ENCODE measurements at places on chromosomes 5 and 9.

GRCh38 chr5:165497707-165498106, 1992.3 kb downstream of the MAT2B start:
- no peak for DNase-seq

- no peak for DNase-seq
Measured at GRCh38 chr5:14445013-14445412, 136.6 kb upstream of the OTULINL start.

GRCh38 chr5:176133289-176133870, 104.8 kb upstream of the SIMC1 start:
- DNase-seq, result no peak

DNA sequence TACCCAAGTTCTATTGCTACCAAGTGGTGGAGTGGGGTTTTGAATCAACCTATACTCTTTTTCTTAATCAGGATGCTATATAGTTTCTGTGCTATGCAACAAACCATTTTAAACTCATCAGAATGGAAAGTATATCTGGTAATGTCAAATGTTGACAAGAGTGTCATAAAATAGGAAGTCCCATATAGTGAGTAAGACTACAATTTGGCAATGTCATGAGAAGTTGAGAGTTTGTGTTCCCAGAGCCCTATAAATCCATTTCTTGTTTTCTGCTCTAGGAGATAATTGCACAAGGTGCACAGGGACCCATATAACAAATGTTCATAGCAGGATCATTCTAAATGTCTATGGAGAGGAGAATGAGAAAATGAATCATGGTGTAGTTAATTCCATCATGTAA, 109.8 kb upstream of the TXNDC8 start:
- DNase-seq, result no peak

- DNase-seq, result no peak
Measured at GRCh38 chr5:137700282-137700680, 35.6 kb downstream of the KLHL3 start.

- DNase-seq, result no peak
Measured at GRCh38 chr5:62333250-62333794, 27.3 kb downstream of the KIF2A start.

DNA sequence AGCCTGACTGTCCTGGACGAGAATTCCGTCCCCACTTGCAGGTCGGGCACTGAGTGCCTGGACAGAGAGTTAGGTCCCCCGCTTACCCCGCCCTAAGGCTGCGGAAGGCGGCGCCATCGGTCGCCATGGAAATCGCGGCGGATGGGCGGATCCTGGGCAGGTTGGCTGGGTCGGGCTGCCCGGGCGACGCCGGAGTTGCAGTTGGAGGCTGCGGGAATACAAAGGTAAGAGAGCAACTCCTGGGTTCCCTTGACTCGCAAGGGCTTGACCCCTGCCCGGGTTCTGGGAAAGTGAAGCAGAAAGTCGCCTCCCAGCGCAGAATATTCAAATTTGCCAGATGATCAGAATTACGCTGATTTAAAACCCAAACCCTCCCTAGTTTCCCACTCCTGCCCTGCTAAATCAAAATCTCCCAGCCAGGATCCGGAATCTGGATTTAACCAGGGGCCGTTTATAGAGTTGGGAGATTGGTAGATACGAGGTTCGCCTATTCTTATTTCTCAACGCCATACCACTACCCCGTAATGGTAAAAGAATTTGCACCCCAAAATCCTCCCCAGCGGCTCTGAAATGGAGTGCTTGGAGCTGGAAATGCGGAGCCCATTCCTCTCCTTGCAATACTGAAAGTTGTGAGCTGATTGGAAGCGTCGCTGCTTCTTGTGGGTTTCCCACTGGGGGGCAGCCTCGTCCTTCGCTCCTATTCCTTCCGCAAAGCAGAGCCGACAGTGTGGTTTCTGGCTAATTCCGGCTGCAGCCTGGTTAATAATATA, 156.4 kb upstream of the RASEF start:
- no peak for DNase-seq

DNA sequence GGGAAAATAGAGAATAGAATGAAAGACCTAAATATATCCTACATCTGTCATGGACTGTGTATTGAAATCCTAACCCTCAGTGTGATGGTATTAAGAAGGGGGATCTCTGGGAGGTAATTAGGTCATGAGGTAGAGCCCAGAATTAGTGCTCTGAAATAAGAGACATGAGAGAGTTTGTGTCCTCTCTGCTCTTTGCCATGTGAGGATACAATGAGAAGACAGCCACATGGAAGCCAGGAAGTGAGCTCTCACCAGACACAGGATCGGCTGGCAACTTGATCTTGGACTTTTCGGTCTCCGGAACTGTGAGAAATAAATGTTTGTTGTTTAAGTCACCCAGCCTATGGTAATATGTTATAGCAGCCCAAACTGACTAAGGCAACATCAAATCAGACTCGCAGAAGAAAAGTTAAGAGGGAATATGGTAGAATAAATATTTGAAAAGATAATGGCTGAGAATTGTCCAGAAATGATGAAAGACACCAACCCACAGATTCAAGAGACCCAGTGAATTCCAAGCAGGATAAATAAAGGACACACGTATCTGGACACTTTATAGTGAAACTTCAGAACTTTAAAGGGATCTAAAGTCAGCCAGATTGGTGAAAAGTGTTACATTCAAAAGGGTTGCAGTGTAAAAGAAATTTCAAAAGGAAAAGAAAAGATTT, 12.7 kb upstream of the SLC36A1 start:
- DNase-seq, result no peak

GRCh38 chr5:36607838-36608783, 1.7 kb downstream of the SLC1A3 start:
- no peak for DNase-seq

GRCh38 chr9:32867601-32868204, 84.4 kb downstream of the TMEM215 start:
- no peak for DNase-seq

DNA sequence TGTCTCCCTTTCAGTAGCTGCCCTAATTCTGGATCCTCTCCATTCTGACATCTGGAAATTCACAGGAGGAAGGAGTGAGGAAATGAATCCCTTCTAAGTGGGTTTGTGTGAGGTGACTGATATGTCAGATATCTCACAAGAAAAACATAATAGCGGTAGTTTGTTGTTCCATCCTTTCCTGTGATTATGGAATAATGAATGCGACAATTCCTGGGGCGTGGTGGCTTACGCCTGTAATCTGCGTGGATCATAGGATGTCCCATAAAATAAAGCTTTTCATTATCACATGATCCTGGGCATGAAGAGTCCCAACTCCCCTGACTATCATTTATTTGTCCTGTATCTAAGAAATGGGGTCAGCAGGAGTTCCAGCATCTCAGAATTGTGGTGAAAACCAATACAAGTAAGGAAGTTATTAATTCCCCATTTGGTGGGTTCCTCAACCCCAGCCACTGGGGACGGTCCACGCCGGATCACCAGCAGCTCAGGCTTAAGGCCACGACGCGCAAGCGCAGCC, 375 bp upstream of the C5orf24 start:
- no peak for DNase-seq

GRCh38 chr5:179730852-179731251, 1.8 kb upstream of the MAML1 start:
- no peak for DNase-seq

DNA sequence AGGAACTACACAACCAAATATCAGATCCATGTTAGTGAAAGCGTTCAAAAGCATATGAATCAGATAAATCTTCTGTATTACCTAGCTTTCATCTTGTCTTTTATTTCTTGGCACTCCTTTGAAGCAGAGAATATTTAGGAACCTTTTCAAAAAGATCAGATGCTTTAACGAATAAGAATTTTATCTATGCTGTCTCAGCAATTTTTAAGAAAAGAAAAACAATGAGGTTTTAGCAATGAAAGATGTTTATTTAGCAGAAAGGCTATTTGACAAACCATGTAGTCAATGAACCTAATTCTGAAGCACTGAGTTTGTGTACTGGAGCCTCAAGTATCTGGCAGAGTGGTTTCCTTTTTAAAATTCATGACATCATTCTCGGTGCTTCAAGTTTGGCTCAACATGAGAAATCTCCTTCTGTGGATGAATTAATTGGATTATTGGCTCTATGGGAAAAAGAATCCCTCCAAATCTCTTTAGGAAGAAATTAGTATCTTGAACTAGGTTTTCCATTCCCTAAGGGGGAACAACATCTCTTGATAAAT, 534.7 kb downstream of the CAAP1 start:
- no peak for DNase-seq

DNA sequence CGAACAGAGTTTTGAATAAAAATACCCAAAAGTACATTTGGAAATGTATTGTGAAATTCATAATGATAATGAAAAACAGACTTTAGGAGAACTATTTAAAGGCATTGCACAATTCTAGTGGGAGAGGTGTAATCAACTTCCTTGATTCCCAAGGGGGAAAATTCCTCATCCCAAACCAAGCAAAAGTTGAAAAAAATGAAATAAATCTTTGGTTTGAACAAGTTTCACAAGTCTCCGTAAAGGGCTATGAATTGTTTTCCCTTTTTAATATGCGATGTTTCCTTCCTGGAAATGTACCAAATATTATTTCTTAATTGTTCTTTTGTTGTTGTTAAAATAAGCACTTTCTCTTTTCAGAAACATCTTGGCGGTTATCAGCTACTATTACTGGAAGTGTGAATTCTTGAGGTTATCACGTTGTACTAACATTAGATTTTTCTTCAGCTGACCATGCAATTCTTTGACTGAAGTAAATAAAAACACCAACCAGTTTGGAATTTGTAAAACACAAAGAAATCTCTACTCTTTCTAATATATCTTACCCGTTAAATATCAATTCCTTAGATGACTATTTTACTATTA, 59.3 kb downstream of the SVEP1 start:
- DNase-seq, result no peak

- no peak for DNase-seq
Measured at GRCh38 chr5:139684881-139685749, 37.0 kb downstream of the CXXC5 start.

DNA sequence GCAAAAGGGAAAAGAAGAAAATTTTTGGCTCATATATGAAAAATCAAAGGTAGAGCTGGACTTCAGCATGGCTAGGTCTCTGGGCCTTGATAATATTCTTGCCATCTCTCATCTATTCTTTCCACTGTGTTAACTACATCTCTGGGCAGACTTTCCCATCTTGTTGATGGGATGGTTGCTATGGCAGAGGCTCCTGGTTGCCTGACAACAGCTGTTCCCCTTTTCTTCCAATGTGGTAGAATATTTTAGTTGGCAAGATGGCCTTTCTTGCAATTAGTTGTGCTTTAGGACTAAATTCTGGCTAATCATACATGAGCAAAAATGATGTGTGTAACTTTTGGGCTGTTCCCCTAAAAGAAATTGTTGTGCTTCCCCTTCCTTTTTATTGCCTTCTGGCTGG, 40.2 kb upstream of the ARAP3 start:
- no peak for DNase-seq

DNA sequence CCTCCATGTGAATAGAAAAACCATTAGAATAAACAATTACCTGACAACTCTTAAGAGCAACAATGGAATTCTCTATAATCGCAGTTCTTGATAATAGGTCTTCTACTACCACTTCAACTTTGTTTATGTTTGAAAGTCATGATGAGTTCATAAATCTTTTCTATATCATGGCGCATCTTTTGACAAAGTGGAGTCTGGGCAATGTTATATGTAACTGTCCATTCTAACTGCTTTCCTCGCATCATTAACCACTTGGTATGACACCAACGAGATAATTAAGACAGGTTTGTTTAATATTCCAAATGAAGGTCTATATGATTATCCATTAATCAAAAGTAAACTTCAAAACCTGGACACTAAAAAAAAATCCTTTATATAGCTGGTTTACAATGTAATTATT, 272.0 kb downstream of the DENND1A start:
- no peak for DNase-seq

DNA sequence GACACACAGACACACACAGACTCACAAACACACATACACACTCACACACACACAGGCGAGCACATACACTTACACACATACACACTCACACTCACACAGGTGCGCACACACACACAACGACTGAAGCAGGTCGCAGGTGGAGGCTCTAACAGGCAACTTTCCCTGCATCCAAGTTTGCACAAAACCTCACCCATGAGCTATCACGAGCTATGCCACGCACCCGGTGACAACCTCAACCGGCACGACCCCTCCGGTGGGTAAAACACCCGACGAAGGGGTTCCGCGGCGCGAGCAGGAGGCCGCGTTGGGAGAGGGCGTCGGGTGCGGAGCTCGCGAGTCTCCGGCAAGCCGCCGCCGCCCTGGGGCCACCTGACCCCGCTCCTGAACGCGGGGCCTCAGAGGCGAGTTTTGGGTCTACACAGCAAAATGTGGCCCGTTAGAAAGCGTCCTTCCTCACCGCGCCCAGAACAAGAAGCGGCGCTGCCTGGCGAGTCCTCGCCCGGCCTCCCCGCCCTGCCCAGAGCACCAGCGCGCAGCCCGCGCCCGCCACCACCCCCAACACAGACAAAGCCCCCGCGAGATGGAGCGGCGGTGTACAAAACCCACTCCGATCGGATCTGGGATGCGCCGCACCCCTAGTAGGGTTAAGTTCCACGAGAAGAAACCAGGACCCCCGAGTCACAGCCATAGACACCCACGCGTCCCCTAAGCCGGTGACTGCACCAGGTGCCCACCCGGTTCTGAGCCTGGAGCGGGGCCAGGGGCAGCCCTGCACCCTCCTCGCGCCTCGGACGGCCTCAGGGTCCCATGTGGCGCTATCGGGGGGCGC, 665 bp downstream of the SLC6A3 start:
- DNase-seq, result no peak

DNA sequence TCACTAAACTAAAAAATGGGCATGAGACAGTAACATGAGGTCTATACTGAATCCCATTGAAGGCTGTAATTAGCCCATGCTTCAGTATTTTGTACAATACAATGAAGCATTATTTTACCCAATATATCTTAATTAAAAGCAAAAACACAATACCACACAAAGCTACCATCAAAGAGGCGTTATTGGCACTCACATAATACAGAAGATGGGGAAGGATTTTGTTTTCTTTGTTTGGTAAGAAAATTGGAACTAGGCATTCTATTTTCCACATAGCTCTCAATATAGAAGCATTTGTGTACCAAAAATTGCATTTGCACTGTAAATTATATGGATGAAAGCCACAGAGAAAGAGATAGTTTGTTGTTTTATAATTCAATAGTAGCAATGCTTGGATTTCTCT, 761.0 kb downstream of the EFNA5 start:
- DNase-seq, result no peak

DNA sequence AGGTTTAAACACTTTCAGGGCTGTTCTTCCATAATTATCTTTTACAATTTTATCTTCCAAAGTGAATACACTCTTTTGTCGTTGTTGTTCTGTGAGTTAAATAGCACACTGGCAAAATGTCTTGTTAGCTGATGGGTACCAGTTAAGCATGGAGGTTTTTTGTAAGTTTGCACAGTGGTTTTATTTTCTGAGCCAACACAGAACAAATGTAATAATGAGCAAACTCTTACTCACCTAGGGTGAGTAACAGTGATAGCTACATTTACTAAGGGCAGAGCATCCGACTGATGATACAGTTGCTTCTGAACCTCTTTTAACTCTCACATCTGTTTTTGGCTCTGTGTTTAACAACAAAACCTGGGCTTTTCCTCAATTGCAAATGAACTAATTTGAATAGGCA, 103.2 kb downstream of the CTNND2 start:
- no peak for DNase-seq

- DNase-seq, result no peak
Measured at GRCh38 chr5:150640311-150641005, at the start of gene SYNPO. Gene SYNPO, plus strand, starts transcription at chr5:150640660. Its CDS starts 7,616 bp downstream, at chr5:150648276.

All from activated CD4-positive, alpha-beta T cell treated with anti-CD3 and anti-CD28 coated beads, Interleukin-2, amount 50 U/mL, for 24 hours (primary cell).